ENCODE measurements at places on chromosomes 5 and 9.

DNA sequence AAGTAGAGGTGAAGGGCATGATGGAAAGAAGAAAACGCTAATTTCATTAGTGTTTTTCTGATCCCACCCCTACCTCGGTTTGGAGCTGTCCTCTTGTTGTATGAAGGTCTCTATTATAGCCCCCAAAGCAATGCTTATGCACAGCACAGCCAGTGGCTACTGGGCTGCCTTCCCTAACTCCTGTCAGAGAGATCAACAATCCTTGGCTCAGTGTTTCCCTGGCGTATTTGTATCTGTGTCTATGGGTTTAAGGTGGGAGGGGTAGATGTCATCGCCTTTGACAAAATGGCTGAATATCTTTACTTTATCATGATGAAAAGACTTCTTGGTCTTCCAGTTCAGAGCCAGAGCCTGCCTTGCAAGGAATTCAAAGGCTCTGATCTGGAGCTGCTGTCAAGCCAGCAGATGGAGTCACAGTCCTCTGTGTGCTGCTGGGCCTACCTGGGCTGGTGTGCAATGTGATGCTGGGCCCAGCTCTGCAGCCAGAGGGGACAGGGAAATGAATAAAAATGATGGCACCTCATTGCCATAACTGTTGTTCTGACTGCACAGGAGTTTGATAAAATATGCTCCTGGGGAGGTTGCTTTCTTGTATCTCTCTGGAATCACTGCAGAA lies 20.1 kb upstream of the HSPA9 start:
- DNase-seq, result no peak

- DNase-seq, result no peak
Measured at GRCh38 chr5:1722877-1723276, 76.8 kb downstream of the MRPL36 start.

DNA sequence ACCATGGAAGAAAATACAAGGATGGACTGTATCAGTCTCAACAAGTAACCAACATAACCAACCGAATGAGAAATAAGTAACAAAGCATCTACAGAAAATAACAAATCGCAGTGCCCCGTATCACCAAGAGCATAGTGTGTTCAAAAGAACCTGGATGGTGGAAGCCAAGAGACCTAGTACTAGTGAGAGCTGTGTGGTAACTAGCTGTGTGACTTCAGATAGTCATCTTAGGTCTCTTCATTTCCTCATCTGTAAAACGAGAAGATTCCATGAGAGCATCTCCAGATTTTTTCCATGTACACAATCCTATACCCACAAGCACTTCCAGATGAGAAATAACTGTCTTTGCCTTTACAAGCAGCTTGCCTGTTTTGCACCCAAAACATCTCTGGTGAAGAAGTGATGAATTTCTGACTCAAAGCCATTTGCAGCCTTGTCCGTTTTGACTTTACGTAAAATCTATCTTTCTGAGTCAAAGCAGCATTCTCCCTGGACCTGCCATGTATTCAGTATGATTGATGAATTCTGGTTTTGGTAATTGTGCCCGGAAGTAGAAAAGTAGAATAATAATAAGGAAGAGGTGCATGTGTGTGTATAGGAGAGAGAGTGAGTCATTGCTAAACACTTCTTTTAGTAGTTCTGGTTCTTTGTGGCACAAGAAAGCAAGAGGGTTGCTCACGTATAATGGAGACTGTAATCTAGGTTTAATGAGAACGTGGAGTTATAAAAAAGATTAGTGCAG lies 41.0 kb downstream of the AOPEP start:
- DNase-seq, result no peak

GRCh38 chr9:125227761-125228160 lies 13.4 kb downstream of the HSPA5 start:
- DNase-seq, result no peak

DNA sequence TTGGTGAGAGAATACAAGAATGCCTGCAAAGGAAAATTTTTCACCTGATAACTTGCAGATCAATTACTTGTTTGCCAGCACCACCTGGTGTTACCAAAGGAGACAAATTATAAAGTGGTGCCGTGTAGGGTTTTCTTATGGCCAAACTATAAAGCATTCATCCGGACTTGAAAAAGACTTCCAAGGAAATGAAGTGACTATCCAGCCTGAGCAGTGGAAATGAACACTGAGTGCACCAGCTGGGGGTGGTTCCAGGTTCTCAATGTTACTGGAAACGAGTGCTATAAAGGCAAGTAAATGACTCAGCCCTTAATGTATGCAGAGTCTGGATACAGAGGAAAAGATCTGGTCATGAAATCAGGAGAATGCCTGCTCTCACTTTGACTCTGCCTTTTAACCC lies 113.1 kb downstream of the DNAH5 start:
- DNase-seq, result no peak

- DNase-seq, result peak; percentile 24
Measured at GRCh38 chr9:134066913-134067851, 644 bp downstream of the BRD3 start.

All from T-cell (primary cell).